ENCODE measurements at places on chromosomes 3 and 15.

- no peak for DNase-seq
These were observed 28.0 kb upstream of the GABRA5 start for GRCh38 chr15:26838742-26839460.

- DNase-seq: no peak
These were observed 152.3 kb downstream of the ITPR1 start for GRCh38 chr3:4645468-4645867.

DNA sequence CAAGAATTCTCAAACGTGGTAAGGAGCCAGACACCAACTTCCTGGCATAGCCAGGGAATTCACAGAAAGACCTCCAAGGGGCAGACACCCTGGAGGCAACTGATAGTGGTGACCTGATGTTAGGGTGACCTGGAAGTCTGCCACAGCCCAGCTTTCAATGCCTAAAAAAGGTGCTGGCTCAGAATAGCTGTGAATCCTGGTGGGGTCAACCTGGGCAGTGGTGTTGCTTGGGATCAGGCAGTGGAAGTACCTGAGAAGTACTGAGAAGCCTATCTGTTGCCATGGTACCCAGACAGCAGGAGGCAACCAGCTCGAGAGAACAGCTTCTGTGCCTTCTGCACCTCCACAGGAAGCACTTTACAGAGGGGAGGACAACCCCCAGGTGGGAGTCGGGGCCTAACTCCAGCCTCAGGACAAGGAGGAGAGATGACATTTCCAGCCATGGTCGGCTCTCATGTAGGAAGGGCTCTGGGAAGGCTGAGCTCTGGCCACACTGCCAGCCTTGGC lies 55.4 kb upstream of the LARS2 start:
- no peak for DNase-seq

DNA sequence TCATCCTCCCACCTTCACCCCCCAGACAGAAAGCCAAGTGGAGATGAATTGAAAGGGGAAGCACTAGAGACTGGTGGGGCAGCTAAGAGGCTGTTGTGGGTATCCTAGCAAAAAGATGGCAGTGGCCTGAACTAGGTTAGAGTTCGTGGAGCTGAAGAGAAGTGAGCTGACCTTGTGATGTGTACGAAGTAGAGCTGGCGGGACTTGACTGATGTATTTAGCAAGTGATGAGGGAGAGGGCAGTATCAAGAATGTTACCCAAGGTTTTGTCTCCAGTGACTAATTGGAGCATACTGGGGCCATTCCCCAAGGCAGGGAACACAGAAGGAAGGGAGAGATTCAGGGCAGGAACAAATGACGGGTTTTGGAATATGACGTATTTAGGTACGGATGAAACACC lies 50.0 kb upstream of the CP start:
- no peak for DNase-seq

DNA sequence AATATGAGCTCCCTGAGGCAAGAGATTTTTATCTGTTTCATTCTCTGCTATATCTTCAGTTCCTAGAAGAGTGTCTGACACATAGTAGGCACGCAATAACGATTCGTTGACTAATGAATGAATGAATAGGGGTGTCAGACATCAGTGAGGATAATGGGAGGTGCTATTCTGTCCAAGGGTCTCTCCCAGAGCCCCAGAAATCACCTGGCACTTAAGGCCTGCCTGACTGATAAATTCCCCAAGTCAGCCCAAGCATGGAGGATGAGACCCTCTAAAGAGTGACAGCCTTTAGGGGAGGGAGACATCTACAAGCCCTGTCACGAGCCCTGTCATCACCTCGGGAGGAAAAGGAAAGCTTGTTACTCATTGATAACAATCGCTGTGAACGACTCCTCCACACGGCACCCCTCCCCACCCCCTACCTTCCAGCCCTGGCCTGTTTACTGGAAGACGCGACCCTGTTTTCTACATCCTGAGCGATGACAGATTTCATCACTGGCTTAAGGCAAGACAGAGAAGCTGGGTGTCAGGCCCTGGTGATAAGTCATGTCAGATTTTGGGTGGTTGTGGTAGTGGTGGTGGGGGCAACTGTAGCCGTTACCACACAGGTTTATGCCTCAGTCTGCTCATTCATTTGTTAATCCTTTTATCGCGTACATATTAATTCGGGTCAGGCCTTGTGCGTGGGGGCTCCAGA lies 23.1 kb downstream of the BHLHE40 start:
- no peak for DNase-seq

All from glomerular endothelial cell (primary cell).